ENCODE measurements at places on chromosomes 3 and 15.

DNA sequence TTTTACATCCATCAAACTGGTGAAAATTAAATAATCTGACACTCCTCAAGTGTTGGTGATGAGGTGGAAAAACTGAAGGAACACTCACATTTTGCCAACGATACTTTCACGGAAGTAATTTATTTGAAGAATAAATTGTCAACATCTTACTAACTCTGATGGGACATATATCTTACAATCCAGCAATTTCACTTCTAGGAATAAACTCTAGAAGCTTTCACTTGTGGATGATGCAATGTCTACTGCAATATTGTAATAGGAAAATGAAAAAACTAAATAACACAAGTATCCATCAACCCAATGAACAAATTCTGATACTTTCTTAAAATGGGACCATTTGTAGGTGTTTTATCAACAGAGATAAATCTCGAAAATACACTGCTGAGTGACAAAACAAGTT lies 16.2 kb upstream of the LIPC start:
- no peak for DNase-seq

- DNase-seq, result no peak
These were observed 402.2 kb downstream of the EPHB1 start for GRCh38 chr3:135197246-135197645.

DNA sequence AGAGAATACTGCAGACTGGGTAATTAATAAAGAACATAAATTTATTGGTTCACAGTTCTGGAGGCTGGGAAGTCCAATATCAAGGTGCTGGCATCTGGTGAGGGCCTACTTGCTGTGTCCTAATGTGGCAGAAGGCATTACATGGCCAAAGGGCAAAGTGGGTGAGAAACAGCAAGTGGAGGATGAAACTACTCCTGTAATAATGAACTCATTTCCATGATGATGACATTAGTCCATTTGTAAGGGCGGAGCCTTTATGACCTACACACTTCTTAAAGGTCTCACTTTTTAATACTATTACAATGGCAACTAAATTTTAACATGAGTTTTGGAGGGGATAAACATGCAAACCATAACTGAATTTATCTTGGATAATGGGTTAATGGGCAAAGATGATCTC lies 139.6 kb upstream of the SGO1 start:
- no peak for DNase-seq

GRCh38 chr3:58665405-58665804 lies 1.2 kb downstream of the FAM3D start:
- DNase-seq, result no peak

DNA sequence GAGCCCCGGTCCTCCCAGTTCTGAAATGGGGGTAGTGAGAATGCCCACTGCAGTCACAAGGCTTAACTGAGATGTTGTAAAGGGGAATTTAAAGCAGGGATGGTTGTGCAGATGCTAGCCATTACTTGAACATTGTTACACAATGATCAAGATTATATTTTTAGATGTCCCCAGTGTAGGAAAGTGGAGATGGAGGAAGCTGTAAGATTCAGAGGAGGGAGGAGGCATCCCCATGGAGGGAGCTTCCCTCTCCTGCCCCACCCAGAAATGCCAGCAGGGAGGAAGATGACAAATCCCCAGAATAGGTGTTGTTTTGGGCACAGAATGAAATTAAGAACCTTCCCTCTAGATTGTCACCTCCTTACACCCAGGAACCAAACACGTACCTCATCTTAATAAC lies 46.1 kb downstream of the EFCAB12 start:
- DNase-seq, result no peak

GRCh38 chr3:179309225-179310078 lies 13.4 kb upstream of the ZNF639 start:
- no peak for DNase-seq

GRCh38 chr3:128133273-128133883 lies 9.8 kb upstream of the RUVBL1 start:
- peak; percentile 32 for DNase-seq
